Right renal pelvis (tissue), 4 donors: ENCODE measurements at places on chromosomes 5 and 9. TPM values are rescaled to one million over a fixed set of nuclear protein-coding genes. Genes with fewer than 3 reads are reported as not detected.

CKMT2 gene
- polyA plus RNA-seq = 5.7 TPM

HAPLN1 gene
- polyA plus RNA-seq = 9.2 TPM

GABRP gene
- 2.4 TPM for polyA plus RNA-seq

DRD1 gene
- not detected for polyA plus RNA-seq

FAM221B gene
- 0.16 TPM for polyA plus RNA-seq

MXD3 gene
- polyA plus RNA-seq = 13.7 TPM

FOXD4L4 gene
- not detected for polyA plus RNA-seq

SVEP1 gene
- polyA plus RNA-seq = 7.4 TPM

TRAF1 gene
- 4.9 TPM for polyA plus RNA-seq

SLU7 gene
- polyA plus RNA-seq = 62.6 TPM

SLC4A9 gene
- polyA plus RNA-seq = 20.2 TPM

IL9 gene
- not detected for polyA plus RNA-seq

CCDC183 gene
- polyA plus RNA-seq = 6.2 TPM

ANKRD20A1 gene
- 2.6 TPM for polyA plus RNA-seq

RNF180 gene
- 9.2 TPM for polyA plus RNA-seq

ZNF79 gene
- polyA plus RNA-seq = 7.0 TPM

TLR4 gene
- 9.9 TPM for polyA plus RNA-seq

PLEKHG4B gene
- 10.7 TPM for polyA plus RNA-seq

GRIA1 gene
- 4.3 TPM for polyA plus RNA-seq

REXO4 gene
- 29.9 TPM for polyA plus RNA-seq

ARL14EPL gene
- not detected for polyA plus RNA-seq

SSBP2 gene
- polyA plus RNA-seq = 96.7 TPM

INSL4 gene
- polyA plus RNA-seq = not detected

EDIL3 gene
- polyA plus RNA-seq = 51.8 TPM

DDX4 gene
- polyA plus RNA-seq = not detected

OBP2B gene
- polyA plus RNA-seq = not detected

FOXD4L6 gene
- not detected for polyA plus RNA-seq

CCIN gene
- polyA plus RNA-seq = 0.29 TPM

SPINK4 gene
- not detected for polyA plus RNA-seq

APBA1 gene
- 15.7 TPM for polyA plus RNA-seq
